ENCODE measurements at places on chromosomes 4 and X.

DNA sequence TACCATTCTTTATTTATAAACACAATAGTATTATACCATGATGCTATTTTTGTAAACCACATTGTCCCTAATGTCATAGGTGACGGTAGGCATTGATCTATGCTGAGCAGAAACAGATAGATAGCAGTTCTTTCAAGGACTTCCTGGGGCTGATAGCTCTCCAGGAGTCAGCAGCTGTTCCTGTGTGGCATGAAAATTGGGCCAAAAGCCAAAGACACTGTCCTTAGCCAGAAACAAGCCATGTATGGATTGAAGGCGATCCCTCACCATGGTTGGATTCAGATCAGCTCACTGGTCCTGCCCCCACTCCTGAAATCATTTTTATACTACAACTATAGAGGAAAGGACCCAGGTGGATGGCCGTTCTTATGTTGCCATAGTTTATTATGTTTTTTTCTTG lies 53.6 kb downstream of the DDX60 start:
- DNase-seq, result no peak

DNA sequence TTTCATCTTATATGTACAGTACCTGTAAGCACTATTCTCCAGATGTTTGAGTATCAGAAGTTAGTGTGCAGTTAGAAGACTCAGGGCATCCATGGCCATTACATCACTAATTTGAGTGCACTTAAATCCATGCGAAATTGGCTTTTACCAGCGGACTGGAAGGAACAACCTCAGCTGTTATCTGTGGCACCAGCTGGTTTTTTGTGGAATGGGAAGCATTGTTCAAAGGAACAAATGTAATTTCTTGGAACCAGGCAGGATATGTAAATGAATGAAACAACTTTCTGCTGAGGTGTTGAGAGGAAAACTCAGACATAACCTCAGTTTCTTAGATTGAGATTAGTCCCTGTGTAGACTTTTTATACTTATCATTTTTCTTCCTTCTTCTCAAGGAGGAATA lies 60.2 kb downstream of the PDGFRA start:
- DNase-seq, result no peak

DNA sequence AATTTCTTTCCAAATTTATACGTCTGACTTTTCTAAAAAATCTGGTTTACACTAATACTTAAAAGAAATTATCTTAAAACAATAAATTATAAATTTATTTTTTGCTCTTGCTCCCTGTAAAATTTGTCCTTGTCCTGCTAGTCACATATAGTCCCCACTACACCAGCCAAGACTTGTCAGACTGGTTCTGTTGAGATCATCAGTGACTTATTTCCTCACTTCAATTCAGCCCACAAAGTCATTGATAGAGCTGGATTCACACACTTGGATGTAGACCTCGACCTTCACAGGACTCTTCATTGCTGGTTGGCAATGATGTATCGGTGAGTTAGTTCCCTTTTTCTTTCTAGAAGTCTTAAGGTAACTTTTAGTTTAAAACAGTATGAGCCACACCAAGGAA lies at the start of gene TMPRSS11E:
TSS of gene TMPRSS11E (plus strand) at position 263 of the 400 bp plus-strand sequence. CDS start at position 313, 50 bp downstream.
- DNase-seq, result no peak

GRCh38 chr4:48340276-48340964 lies 909 bp upstream of the SLAIN2 start:
- DNase-seq, result no peak

GRCh38 chr4:158446106-158446505 lies 75.6 kb upstream of the RXFP1 start:
- no peak for DNase-seq

DNA sequence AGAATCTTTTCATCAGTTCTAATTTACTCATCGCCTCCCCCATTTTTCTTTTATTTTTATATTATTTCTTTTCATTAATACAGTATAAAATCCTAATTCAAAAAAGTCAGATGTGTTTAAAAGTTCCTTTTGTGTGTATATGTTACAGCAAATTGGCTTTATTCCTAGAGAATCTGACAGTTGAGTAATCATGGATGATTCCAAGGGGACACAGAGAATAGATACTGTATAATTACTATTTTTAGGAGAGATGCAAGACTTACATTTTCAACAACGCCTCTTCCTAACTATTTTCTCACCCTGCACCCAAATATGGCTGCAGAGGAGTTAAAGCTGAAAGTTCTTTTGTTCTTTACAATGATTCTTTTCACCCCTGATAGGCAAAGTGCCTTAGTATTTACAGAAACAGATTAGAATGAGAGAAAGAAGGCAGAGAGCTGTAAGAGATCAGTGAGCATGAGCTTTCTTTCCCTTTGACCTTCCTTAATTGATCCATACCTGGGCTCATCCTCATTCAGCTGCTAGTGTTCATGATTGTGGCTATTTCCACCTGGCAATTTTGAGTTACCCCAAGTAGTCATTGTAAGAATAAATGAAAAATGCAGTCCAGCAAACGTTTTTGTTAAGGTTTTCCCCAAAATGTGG lies 210.8 kb downstream of the SLC4A4 start:
- DNase-seq, result no peak

GRCh38 chrX:21757960-21758359 lies at the start of gene SMPX:
Gene SMPX (minus strand): TSS chrX:21758116. CDS start chrX:21754290, 3,826 bp downstream.
- no peak for DNase-seq

DNA sequence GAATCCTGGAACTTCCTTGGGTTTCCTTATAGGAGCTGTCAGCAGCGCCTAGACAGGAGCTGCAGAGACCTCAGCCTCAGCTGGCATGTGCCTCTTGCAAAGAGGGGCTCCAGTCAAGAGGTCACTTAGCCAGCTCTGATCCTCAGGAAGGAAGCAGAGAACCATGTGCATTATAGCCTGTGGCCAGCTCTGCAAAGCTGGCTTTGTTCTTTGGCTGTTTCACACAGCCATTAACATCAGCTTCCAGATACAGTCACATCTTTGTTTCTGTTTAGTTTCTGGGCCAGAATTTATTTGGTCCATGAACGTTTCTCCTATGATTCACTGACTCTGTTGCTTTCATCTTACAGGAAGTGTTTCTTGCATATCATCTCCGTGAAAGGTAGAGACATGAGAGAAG lies 92.4 kb downstream of the CC2D2A start:
- DNase-seq, result no peak

DNA sequence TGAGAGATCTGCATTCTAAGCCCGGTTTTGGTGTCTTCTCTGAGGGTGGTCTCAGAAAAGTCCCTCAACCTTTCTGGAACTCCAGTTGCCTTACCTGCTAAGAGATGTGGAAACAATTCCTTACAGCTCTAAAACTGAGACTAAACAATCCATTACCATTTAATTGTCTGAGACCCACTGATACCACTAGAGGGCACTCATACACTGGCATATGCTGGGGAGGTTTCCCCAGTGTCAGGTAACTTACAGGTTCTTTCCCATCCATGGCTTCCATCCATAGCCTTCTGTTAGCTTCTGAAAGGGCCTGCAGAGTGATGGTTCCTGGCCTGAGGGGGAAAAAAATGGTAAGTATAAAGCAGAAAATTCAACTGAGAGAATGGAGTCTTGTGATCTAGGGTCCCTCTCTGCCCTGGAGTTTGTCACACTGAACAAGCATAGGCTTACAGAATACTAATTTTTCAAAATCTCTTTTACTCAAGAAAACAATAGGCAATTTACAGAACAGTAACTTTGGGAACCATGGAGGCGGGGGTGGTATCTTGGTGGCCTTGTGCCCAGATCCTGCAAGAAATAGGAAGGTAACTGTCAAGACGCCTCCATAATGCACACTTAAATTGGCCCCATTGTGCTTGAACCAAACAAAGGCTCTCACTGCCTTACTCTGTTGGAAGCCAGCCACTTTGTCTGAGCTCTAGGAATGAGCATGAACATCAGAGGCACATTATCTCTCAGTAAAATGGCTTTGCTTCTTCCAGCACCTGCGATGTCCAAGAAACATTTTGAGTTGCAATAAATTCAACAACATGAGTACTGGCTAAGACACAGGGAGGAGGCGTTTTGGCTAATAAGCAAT lies 236.1 kb downstream of the OPHN1 start:
- DNase-seq, result no peak

DNA sequence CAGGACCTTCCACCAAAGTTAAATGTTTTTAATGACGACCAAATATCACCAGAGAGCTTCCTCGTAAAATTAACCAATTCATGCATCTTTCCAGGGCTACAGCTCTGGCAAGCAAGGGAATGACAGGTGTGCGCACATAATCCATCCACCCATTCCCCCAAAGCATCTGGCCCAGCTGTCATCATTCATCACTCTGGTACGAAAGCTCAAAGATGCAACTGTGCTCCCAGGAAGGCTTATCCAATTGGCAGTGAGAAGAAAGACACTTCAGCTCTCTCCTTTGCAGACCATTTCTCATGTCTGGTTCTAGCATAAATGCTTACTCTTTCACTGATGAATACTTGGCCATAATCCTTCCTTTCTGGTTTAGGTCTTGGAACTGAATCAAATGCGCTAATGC lies 139.2 kb downstream of the NSUN7 start:
- no peak for DNase-seq

DNA sequence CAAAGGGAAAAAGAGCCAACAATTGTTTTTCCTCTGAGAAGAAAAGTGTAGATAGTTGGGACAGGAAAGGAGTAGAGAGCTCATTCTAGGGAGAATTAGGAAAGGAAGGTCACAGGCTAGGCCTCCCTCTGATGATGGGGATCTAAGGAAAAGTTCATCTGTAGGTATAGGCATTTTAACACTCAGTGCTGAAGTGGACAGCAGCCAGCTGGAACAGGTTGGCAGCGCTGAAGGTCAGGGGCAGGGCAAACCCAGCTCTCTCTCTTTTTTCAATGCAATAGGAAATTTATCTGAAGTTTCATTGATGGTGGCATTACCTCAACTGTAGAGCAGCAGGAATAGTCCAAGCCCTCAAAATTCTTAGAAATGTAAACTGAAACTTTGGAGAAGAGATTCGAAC lies 98.5 kb upstream of the ETNPPL start:
- no peak for DNase-seq

DNA sequence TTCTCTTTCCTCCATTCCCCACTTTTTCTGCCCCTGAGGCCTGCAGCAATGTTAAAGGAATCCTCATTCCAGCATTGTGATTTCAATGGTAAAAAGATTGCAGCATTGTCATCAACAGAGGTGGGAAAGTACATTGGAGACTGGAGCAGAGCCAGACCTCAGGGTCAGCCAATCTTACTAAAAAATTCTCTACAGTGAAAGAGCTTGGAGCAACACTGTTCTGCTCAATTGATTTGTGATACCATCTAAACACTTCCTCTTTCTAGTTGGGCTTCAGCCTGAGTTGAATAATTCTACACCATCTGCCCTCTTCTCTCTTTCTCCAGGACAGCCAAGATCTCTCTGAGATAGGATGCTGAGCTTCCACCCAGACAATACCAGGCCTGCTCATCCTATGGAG lies 176.5 kb downstream of the AR start:
- no peak for DNase-seq

- no peak for DNase-seq
Measured at GRCh38 chr4:182645511-182645910, 271.7 kb downstream of the DCTD start.

GRCh38 chr4:171834640-171835039 lies 21.4 kb downstream of the GALNTL6 start:
- DNase-seq, result no peak

Measured in activated CD8-positive, alpha-beta memory T cell treated with anti-CD3 and anti-CD28 coated beads for 1 hour (primary cell).